NCI-H1694 treated with DMSO at 0.1 percent for 48 hours (cell line): ENCODE measurements at places on chromosomes 2 and 18.

DNA sequence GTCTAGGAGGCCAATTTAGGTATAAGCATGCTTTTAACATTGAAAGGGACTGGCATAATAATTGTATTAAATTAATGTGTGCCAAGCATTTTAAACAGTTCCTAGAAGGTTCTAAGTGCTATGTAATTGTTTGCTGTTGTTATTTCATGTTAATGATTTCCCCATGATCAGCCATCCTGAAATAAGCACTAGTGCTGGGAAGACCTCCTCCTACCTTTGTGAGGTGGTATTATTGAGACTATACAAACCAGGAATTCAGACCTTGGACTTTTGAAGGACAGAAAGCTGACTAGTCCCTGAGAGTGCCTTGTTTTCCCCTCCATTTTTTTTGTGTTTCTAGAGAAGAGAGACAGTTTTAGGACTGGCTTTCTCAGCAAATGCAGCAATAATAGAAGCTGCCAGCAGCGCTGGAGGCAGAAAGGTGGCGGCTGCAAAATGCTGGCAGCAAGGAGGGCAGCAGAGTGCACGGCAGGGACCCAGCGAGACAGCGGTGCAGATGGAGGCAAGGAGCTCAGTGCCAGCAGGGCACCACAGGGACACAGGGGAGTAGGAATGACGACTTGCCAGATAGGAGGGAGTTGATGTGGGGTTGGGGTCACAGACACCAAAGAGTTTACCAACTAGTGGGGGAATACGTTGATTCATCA, 25.3 kb downstream of the NABP1 start:
- peak; percentile 64 for DNase-seq

GRCh38 chr2:226023383-226023782, 623.9 kb downstream of the NYAP2 start:
- no peak for DNase-seq

DNA sequence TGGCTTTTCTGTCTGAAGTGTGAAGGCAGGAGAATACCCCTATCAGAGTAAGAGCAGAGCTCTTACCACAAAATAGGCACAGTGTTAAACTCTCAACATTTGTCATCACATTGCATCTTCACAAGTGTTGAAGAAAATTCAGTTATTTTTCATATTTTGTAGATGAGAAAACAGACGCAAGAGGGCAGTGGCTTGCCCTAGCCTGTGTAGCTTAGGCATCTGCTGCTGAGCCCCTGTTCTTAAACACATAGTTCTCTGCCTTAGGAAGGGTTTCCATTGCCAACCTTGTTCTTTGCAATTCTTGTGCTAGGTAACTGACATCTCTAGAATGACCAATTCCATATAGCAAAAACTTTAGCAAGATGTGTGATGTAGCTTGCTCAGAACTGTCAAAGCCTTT, 112.7 kb upstream of the RMDN2 start:
- DNase-seq: no peak

DNA sequence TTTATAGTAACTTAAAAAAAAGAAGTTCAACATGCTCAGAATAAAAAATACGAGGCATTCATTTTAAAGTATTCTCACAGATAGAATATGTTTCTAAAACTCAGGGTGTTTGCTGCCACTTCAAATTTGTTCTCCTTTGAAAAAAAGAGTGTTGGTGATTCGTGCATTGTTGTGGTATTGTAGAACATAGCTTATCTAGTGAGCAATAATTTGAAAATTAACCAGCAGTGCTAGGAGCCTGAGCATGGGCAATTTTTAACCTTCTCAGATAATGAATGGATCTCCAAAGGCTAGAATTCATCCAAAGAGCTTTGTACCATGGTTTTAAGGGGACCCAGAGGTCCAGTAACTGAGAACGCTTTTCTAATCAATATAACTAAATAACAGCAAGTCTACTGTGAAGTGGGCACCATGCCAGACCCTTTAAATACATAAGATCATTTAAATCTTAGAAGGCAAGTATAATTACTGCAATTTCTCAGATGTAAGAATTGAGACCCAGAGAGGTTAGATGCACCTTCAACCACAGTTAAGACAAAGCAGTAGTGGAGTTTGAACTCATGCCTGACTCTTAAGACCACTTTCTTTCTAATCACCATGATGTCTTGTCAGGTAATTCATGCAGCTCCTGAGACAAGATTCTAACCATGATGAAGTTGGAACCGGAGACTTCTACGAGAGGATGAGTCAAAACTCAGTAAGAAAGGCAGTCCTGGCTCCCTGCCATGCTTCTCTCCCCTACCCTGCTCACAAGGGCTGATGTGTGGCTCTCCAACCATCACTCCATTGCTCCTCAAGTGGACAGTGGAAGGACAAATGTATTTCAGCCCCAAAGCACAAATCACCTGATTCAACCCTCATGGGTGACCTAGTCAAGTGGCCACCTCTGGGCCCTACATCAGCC, 3.4 kb downstream of the CYRIA start:
- DNase-seq: no peak

GRCh38 chr2:198825534-198825933, 632.2 kb downstream of the SATB2 start:
- no peak for DNase-seq
